Stimulated activated CD4-positive, alpha-beta T cell treated with anti-CD3 and anti-CD28 coated beads, Interleukin-1b, Interleukin-23, amount 100 ng/mL, for 48 hours (primary cell): ENCODE measurements at places on chromosomes 7 and 10.
A peak's percentile ranks its signal among the peaks of the same experiment; 100 is the strongest.

GRCh38 chr10:3102720-3103427, 35.5 kb downstream of the PFKP start:
- DNase-seq: no peak

DNA sequence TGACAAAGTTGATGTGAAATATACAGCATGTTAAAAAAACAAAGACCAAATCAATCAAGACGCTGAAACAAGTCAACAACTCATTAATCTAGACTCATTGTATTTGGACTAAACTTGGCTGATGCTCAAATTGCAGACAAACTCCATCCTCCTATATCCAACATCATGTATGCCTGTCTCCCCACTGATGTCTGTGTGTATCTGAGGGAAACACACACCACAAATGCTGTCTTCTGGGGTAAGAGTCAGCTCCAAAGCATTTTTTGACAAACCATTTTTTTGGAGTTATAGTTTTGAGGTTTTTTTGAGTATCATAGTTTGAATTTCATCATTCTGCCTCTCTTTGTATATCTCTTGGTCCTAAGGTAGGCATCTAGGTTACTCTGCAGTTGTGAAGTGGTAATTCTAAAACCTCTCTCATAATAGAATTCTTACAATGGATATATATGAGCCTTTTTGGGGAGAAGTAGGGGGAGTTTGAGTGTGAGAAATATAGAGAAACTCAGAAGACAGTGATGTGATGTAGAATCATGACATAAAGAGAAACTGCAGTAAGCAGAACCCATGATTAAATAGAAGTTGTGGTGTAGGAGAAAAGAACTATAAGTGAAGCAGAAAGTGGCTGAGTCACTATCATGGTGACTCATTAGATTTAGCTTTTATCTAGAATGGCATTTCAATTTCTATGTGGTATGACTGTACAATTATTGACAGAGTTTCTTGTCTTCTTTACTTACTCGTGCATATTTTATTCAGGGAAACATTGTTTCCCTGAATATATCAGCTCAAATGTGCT, 1531.1 kb upstream of the LRRTM3 start:
- no peak for DNase-seq

DNA sequence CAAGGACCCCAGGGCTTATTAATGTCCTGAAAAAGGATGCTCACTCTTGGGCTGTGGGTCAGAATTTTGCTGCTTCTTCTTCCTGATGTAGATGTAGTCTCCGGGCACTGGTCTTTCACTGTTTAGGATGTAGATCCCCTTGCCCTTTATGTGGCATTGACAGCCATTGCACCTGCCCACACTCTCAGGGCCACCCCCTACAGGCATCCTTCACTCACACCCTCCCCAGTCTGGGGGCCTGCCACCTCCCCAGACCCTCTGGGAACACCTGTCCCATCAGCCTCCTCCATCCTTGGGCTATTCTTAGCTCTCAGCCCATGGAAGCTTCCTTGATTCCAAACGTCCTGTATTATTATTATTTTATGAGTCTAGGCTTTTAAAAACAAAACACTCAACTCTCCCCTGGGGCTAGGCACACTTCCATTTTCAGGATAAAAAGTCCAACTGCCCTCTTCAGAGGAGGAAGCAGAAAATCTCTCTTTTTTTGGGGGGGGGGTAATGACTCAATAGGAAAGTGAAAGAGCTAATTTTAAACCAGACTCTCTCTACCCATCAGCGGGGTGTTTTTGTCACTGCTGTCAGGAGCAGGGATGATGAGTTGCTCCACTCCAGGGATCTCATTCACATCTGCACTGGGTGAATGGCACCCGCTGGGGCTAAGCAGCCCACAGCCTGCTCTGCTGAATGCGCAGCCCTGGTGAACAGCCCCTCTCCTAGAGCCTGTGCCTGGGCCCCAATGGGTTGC, 11.5 kb upstream of the KLRG2 start:
- peak; percentile 9 for DNase-seq

DNA sequence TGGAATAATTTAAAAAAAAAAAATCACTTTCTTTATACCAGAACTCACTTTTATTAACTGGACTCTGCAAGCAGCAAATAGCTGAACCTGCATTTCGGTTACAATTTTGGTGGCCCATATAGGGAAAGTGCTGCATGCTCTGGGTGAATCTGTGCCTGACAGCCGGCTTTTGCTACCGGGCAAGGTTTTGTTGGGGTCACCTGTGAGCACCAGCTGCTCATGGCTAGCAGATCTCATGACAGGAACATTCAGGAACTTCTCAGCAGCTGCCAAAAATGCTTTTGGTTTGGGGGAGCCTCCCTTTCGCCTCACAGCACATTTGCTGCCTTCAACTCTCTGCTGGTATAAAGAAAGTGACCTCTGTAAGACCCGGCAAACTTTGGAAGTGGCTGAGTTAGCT, 13.2 kb upstream of the CREB3L2 start:
- no peak for DNase-seq

- DNase-seq: no peak
These were observed 260.3 kb upstream of the FERD3L start for GRCh38 chr7:19405541-19405940.

- no peak for DNase-seq
These were observed 4.8 kb downstream of the VSTM2A start for GRCh38 chr7:54546986-54547314.

GRCh38 chr7:11829954-11830353, 2.0 kb downstream of the THSD7A start:
- no peak for DNase-seq

DNA sequence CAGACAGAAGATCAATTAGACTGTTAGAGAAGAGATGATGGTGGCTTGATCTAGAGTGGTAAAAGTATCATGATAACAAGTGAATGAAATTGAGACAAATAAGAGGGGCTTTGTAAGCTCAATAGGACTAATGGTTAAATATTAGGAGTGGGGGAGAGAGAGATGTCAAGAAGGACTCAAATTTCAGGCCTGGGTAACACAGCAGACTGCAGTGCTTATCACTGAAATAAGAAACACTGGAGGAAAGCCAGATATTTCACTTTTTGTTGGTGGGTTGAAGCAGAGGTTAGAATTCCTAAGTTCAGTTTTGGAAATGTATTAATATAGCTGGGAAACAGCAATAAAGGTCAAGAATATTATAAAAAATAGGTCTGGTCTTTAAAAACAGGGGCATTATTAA, 74.6 kb downstream of the ORC5 start:
- no peak for DNase-seq

GRCh38 chr10:74949843-74950765, 123.7 kb downstream of the KAT6B start:
- DNase-seq: no peak

DNA sequence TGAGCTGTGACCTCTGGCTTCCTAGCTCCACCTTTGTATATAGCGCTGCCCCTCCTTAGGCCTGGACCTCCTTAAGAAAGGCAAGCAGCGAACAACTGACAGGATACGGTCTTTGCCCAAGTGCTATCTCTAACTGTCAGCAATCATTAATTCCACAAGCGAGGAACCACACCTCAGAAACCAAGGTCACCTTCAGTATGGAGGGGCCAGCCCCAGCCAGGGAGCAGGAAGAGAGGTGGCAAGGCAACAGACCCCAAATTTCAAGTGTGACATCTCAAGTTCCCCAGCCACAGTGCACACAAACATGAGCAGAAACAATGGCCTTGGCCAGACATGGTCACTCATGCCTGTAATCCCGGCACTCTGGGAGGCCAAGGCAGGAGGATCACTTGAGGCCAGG, 4.8 kb upstream of the AOC1 start:
- DNase-seq: no peak

GRCh38 chr7:135974667-135975066, 2.5 kb downstream of the MTPN start:
- no peak for DNase-seq

DNA sequence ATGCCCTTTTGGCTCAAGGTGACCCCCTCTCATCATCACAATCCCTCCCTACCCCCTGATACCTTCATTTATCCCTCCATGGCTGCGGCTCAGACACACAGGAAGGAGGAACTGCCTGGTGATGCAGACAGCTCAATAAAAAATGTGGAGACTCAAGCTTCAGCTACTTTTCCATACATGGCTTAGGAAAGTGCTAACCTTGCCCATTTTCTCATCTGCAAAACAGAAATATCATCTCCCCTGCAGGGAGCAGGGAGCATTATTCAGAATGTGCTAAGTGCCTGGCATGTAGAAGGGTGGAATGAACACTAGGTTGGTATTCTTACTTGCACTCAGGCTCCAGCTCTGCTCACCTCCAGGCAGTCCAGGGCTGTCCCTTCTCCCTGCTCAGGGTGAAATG, 23.8 kb downstream of the CXCL12 start:
- no peak for DNase-seq

GRCh38 chr10:33808475-33808874, 474.0 kb upstream of the NRP1 start:
- DNase-seq: no peak

DNA sequence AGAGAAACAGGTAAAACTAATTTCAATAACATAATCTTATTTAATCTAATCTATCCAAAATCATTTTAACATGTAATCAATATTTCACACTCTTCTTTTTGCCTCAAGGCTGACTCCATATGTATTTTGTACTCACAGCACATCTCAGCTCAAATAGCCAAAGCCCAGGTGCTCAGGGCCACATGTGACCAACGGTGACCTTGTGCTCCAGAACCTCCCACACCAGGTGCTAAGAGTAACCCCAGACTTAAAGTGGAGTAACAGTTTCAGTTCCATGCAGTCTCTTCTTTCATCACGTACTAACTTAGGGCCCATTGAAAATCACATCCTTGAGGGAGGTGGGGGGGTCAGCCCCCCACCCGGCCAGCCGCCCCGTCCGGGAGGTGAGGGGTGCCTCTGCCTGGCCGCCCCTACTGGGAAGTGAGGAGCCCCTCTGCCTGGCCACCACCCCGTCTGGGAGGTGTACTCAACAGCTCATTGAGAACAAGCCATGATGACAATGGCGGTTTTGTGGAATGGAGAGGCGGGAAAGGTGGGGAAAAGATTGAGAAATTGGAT, 47.3 kb downstream of the NCAPG2 start:
- no peak for DNase-seq

DNA sequence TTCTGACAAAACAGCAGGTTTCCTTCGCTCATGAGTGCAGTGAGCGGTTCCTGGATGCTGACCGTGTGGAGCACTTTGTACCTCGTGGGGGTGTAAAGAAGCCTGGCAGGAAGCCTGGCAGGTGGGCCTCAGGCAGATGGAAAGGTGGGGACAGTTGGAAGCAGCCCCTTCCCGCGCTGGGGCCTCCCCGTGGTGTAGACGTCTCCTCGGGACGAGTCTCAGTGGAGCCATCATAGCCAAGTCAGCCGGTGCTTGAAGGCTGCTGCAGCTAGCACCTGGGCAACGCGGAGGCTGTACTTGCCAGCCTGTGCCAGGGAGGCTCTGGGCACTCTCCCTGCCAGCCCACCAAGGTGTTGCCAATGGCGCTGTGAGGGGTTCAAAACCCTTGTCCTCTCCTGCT, 154.5 kb downstream of the WDR37 start:
- no peak for DNase-seq

DNA sequence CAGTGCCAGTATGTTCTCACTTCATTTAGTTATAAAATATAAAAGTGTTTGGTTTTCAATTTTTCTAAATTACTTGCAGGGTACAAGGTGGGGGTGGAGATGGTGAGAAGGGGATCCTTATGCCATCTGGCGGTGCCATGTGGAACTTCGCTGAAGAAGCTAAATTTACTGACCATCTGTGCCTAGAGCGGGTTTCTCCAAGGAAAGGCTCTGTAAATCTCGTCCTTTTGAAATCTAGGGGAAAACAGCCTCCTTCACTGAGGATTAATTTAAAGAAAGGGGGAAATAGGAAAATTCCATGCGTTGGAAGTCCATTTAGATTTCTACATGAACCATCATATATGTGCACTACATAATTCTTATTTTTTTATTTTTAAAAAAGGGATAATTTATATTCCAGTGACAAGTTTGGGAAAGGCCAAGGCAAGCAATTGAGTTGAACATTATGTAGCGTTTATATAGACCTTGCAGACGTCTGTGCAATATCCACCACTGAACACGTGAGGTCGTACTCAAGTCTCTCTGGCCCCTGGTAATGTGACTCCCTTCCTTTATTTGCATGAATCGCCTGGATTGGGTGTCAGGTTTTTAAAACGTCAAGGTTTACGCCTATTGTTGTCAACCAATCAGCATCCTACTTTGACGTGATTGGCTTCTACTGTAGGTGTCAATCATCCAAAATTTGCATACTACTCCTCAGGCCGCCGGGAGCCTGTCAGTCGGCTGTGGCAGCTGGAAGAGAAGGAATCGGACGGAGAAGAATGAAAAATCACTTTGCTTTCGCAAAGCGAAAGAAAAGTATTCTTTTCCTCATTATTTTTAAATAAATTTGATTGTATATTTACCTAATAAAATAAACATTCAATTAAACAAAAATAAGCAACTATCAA, 297.1 kb upstream of the NFE2L3 start:
- DNase-seq: peak; percentile 43

- DNase-seq: no peak
These were observed 539 bp upstream of the COX19 start for GRCh38 chr7:975702-976473.

DNA sequence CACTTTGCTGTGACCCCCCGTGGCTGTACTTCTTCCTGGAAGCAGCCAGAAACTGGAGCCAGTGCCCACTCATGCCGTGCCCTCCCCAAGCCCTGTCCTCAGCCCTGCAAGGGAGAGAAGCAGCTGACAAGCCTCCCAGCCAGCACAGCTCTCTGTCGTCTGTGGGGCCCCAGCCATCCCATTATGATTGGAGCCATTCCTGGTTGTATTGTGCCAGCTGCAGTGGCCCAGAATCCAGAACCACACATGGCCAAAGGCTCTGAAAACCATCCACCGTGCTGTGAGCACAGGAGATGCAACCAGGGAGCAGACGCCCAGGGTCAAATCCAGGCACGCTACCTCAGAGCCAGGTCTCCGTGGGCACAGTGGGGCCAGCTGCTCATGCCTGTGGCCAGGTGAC, 18.7 kb downstream of the GRID2IP start:
- DNase-seq: no peak

DNA sequence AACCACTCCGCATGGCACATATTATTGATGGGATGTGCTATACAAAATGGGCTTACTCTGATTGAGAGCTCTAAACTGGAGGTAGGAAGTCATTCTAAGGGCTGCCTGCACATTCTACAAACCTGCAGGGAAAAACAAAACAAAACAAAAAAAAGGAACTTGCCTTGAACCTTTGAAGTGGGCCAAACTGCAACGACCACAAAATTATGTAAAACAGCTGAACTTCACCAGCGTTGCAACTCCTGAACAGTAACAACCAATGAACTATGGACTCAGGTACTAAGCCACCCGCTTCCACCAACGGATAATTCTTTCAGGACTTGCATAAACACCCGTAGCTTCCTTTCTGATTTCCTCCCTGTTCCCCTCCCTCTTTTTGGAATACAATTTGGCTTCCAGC, 80.4 kb downstream of the ZNF248 start:
- no peak for DNase-seq

GRCh38 chr7:33671531-33672262, 233.6 kb upstream of the BMPER start:
- no peak for DNase-seq

GRCh38 chr10:15363031-15363430, 8.1 kb downstream of the FAM171A1 start:
- DNase-seq: no peak
